ENCODE measurements at places on chromosomes 16 and 17.

- DNase-seq, result no peak
These were observed 92.4 kb downstream of the SEC14L1 start for GRCh38 chr17:77233127-77233526.

- no peak for DNase-seq
These were observed 12.2 kb downstream of the ORC6 start for GRCh38 chr16:46701615-46702014.

DNA sequence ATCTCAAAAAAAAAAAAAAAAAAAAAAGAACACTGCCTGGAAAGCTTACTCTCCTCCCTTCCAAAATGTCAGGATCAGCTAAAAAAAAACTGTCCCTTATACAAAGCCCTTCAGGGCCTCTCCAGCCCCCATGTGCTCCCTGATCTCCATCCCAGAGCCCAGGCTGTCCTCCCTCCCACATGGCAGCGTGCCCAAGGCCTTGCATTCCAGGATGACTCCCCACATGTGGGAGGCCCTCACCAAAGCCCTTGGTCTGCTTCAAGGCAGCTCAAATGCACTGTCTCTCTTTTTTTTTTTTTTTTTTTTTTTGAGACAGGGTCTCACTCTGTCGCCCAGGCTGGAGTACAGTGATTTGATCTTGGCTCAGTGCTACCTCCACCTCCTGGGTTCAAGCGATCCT, 2.3 kb downstream of the FDXR start:
- DNase-seq, result no peak

- DNase-seq, result no peak
These were observed 2.4 kb upstream of the ZNF18 start for GRCh38 chr17:11999696-12000095.

GRCh38 chr17:58170622-58171021, 3.8 kb downstream of the OR4D2 start:
- DNase-seq, result no peak

DNA sequence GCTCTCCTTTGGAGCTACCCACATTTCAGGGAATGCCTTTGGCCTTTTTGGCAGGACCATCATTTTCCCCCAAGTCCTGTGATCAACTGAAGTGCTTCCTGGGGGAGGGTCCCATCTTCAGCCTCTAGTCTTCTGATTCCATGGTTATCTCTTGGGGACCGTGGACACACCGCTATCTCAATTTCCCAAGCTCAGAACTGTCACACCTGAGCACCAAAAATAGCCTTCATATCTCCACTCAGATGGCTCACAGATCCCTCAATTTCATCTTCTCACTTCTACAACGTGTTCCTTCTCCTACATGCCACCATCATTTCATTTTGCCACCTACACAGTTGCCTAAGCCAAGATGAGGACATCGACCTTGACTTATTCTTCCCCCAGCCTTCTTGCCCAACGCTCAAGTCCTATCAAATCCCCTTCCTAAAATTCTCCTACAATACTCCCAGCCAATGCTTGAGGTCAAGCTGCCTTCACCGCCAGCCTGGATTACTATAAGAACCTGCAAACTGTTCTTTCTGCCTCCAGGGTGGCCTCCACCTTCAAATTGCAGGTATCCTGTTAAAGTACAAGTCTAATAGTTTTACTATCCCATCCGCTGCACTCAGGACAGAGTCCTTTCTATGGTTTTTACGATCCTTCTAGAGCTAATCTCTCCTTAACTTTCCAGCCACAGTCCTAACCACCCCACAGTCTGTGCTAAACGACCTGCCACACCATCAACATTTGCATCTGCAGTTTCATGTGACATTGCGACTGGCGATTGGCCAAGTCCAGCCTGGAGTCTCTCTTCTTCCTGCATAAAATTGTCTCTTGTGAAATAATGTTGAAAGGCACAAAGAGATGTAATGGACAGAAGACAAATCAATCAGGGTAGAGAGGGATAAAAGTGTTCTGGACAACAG, 6.2 kb downstream of the ATP6V0D1 start:
- DNase-seq, result no peak

- DNase-seq, result no peak
These were observed 2.0 kb downstream of the CAMKK1 start for GRCh38 chr17:3890878-3891219.

- DNase-seq, result no peak
These were observed 12.7 kb upstream of the ANKFY1 start for GRCh38 chr17:4276514-4276913.

GRCh38 chr17:64016231-64016784, 4.1 kb downstream of the ICAM2 start:
- no peak for DNase-seq

DNA sequence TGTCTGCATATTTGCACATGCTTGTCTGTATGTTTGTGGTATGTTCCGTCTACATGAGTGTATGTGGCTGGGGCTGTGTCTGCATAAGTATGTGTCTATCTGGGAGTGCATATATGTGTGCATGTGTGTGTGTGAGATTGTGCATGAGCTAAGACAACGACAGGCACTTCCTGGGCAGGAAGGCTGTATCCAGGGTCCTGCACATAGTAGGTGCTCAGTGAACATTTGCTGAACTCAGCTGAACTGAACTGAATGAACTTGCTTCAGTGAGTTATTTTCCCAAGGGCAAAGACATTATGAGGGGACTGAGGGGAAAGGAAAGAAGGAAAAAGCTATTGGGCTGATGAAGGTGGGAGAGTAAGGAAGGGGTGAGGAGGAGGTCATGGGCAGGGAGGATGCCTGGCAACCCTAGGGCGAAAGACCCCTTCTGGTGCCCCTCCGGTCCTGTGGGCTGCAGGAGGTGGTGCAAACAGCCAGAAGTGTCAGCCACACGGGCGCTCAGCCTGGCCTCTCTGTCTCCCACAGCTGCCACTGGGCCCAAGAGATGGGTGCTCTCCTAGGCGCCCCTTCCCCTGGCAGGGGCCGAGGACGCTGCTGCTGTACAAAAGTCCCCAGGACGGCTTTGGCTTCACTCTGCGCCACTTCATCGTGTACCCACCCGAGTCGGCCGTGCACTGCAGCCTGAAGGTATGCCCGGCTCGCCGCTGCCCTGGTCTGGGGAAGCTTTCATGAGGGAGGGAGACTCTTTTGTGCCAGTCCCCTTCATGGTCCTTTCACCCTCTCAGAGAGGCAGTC, 29.5 kb downstream of the ARHGAP23 start:
- no peak for DNase-seq

GRCh38 chr17:20059728-20060188, 50.6 kb downstream of the SPECC1 start:
- DNase-seq, result no peak

- no peak for DNase-seq
These were observed 7.6 kb upstream of the CYTH1 start for GRCh38 chr17:78789663-78790181.

DNA sequence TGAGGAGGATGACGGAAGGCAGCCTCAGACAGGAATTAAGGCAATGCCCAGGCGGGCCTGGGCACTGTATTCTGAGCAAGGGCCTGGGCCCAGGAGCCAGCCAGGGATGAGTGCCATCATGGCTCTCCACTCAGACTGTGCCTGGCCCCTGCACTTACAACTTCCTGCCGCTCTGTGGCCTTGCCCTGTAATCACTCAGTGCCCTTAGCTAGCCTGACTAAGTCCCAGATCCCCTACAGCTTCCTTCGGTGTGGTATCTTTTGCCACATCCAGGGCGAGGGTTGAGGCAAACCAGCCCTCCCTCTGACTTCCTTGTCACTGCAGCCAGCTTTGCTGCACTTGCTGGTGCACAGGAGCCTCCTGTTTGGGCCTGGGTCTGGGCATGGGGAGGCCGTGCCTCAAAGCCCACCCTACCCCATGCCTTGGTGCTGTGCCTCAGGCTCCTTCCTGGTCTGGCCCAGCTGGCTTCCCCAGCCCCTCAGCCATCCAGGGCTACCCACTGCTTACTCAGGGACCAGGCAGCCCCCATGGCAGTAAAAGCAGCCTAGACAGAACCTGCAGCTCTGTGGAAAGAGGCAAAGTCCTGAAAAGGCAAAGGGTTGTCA, 9.3 kb downstream of the SLC46A1 start:
- no peak for DNase-seq

GRCh38 chr16:49674351-49674851, 181.5 kb downstream of the ZNF423 start:
- no peak for DNase-seq

- DNase-seq, result no peak
These were observed 12.3 kb upstream of the CDH15 start for GRCh38 chr16:89159066-89159849.

DNA sequence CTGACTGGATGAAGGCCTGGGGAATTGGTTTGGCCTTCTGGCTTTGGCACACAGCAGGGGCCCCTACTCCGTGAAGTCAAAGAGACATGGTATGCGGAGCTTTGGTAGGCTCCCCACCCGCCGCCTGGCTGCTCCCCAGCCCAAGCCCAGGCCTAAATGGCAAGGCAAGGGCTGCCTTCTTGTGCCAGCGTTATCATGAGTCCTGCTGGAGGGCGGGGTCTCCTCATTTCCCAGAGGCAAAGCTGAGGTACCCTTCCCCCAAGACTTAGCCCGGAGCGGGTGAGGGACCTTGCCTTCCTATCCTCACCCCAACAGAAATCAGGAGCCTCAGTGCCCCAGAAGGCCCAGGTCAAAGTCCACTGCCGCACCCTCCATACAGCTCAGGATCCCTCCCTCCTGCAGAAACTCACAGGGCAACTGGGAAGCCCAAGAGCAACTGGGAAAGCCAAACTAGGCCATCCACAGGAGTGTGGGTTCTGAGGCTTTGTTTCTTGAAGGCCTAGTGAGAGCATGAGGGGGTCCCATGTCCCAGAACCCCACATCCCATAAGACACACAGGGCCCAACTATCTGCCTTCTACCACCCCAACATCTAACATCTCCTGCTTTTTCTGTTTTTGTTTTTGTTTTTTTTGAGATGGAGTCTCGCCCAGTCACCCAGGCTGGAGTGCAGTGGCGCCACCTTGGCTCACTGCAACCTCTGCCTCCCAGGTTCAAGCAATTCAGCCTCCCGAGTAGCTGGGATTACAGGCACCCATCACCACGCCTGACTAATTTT, 9.3 kb downstream of the PGAP3 start:
- no peak for DNase-seq

DNA sequence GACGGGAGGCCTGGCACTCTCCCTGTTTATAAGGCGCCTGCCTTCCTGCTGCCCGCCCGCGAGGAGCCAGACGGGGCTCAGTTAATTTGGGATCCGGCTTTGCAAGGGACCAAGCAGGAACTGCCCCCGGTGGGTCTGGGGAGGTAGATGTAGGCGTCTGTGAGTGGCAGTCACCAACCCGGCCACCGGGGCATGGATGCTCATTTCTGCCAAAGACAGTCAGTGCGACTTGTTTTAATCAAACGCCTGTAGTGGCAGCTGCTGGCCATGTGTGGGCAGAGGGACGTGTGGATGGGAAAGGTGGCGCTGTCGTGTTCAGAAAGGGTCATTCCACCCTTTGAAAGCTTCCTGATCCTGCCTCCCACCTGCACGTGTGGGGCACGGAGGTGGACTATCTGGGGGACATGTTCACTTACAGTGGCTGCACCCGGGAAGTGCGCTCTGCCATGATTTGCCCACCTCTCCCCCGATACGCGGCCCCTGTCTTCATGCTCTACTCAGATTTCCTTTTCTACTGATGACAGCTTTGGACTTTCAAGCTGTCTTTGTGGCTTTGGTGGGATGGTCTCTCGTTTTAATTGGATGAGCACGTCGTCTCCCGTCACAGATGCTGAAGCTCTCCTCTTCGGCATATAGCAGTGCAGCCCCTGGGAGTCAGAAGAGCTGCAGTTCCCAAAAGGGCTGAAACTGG, 60.3 kb upstream of the CIBAR2 start:
- DNase-seq, result peak; percentile 91

GRCh38 chr17:19260958-19261357, 23.8 kb downstream of the EPN2 start:
- DNase-seq, result no peak

DNA sequence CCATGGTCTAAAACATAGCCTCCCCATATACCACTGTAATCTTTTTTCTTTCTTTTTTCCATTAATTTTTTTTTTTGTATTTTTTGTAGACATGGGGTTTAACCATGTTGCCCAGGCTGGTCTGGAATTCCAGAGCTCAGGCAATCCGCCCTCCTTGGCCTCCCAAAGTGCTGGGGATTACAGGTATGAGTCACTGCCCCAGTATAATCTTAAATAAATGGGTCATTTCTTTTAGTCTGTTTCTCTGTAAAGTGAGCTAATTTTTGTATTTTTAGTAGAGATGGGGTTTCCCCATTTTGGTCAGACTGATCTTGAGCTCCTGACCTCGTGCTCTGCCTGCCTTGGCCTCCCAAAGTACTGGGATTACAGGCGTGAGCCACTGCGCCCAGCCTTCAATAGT, 5.7 kb upstream of the NME1 start:
- DNase-seq, result no peak

GRCh38 chr17:43548689-43549379, 2.7 kb upstream of the ETV4 start:
- no peak for DNase-seq

- no peak for DNase-seq
These were observed 24.4 kb upstream of the CREBBP start for GRCh38 chr16:3904875-3905274.

DNA sequence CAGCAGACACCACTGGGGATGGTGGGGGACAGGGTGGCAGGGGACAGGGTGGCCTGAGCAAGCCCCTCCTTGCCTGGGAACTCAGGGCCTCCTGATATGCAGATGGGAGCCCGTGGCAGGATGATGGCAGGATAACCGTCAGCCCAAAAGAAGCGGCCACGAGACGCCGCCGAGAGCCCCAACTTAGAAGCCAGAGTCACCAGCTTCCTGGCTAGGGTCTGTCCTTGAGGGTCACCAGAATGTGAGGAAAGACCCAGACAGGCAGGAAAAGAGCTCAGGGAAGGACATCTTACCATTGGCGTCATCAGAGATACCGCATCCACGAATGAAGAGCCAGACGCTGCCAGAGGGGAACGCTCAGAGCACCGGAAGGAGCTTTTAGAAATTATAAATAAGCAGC, 19.4 kb downstream of the RAB40C start:
- DNase-seq, result no peak

DNA sequence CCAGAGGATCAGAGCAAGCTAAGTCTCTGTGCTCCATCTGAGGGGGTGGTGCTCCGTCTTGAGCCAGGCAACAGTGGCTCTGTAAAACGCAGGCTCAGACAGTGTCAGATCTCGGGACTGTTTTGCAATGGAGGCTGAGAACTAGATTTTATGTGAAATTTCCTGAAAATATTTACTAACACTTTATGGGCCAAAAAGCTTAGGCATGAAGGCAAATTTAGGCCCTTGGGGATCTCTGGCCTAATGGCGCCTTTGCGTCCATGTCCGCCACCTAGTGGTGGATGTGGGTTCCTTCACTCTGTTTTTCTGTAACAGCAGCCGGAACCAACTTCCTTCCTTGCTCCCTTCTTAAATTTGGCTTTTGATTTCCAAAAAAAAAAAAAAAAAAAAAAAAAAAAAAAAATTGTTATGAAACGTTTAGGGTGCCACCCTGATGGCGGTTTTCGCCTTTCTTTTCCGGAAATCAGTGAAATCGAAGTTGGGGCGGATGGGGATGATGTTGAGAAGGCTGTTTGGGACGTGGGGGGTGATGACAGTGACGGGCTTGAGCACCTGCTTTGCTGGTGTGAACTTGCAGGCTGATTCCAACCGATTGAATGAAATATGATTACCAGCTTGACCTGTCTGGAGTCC, 14.0 kb upstream of the ELAC2 start:
- DNase-seq, result peak; percentile 29

GRCh38 chr16:63702981-63703590, 1418.8 kb downstream of the CDH11 start:
- no peak for DNase-seq

Data from cerebellar cortex (tissue), 1 donor.